ENCODE measurements at places on chromosomes 2 and 18.

DNA sequence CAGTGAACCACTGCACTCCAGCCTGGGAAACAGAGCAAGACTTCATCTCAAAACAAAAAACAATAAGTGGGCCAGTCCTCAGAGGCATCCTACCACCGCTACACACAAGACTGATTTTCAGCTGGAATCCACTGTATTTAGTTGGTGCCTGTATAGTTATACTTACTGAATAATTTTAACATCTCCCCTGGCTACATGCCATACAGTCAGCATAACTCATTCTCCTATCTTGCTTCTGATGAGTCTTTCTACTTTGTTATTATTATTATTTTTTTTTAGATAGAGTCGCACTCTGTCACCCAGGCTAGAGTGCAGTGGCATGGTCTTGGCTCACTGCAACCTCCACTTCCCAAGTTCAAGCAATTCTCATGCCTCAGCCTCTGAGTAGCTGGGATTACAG, 19.9 kb upstream of the CAB39 start:
- DNase-seq, result no peak

DNA sequence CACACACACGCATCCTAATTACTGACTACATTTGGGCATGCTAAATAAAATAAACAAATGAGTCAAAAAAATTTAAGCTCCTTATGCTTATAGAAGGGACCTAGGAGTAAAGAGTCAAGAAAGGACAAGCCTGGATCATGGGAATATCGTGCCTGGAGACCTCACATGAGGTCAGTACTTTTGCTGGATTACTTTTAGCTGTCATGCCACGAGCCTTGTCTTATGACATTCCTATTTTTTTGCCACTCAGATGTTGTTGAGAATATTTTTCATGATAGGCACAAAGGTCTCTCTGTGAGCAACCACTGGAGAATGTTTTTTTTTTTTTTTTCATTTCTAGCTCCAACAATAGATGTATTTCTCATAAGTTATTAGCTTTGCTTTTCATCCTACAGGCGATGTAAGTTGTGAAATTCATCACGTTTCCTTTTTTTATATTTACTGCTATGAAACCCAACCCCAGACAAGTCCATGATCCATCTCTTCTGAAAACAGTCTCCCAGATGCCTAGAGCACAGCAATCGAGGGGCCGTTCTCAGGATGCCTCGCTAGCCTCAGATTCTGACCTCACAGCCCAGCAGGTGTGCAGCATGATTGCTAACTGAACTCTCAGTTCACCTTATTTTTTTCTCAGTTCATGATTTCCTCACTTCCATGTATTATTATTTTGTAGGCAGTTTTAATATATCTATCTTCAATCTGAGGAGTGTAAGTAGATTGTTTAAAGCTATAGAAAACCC, 464.5 kb downstream of the IRS1 start:
- peak; percentile 37 for DNase-seq

- DNase-seq, result peak; percentile 31
Measured at GRCh38 chr2:238848976-238849853, 1.3 kb downstream of the TWIST2 start.

GRCh38 chr18:78782951-78783563, 196.6 kb upstream of the SALL3 start:
- DNase-seq, result no peak

DNA sequence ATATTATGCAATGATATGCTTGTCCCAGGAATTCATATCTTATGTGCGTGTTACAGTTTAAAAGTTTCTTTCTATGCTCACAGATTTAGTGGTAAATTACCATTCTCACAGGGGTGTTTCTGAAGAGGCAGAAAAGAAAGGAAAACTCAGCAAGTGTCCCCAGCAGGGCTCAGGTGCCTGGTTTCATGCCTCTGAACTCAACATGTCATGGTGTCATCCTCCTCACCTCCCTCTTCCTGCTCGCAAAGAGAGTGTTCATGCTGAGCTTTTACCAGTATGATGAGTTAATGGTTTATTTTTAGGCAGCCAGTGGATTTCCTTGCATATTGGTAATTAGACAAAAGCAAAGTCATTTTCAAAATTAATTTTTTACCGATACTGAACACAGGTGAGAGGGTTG, 492.9 kb upstream of the ZEB2 start:
- DNase-seq, result no peak

- no peak for DNase-seq
Measured at GRCh38 chr18:52333860-52334259, 6.1 kb upstream of the DCC start.

DNA sequence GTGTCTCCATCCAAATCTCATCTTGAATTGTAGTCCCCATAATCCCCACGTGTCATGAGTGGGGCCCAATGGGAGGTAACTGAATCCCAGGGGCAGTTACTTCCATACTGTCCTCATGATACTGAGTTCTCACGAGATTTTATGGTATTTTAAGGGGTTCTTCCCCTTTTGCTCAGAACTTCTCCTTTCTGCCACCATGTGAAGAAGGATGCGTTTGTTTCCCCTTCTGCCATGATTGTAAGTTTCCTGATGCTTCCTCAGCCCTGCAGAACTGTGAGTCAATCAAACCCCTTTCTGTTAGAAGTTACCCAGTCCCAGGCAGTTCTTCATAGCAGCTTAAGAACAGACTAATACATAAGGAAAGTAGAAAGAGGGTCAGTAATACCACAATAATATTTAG, 480.4 kb downstream of the KCNJ3 start:
- DNase-seq, result no peak
